ENCODE measurements at places on chromosomes 7 and 10. TPM values are rescaled to one million over a fixed set of nuclear protein-coding genes. Genes with fewer than 3 reads are reported as not detected.

DNA sequence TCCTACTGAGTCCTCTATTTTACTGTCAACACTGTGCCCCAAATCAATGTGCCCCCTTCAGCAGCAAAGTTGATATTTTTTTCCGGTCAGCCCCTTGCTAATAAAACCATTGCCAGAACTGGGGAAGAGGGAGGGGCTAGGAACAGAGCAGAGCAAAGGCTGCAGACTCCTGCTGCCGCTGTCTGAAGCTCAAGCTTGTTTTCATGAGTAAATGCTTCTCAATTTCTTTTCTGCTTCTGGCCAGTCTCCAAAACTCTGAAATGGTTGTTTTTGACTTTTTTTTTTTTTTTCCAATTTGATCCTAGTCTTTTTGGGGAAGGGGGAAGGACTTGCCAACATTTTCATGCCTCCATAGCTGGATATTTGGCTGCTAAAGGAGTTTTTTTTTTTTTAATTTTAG, 26.7 kb upstream of the PROSER2 start:
- no peak for DNase-seq

- peak; percentile 39 for DNase-seq
Observed at GRCh38 chr10:70145166-70145665, 1.3 kb downstream of the TYSND1 start.

DNA sequence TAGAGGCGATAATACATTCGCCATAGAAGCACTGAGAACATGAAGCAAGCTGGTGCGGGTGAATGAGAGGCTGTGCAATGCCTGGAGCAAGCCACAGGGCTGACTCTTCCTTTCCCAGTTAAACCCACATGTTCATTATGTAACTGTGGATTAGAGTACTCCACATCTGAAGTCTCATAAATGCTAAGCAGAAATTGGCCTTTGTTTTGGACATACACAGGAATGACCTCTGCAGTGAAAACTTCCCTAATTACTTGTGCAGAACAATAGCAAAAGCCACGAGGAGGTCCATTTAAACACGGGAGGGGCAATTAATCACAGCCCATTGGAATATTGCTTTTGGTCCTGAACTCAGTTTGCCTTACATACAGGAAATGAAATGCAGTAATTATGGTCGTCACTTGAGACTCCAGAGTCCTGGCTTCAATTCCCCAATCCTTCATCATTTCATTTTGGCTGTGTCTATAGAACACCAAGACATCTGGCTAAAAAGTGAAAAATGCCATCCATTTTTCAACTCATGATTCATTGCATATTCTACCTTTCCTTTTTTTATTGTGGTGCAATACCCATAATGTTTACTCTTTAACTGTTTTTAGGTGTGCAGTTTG, 78.7 kb upstream of the CXCL12 start:
- no peak for DNase-seq

GRCh38 chr10:6563075-6563474, 17.0 kb downstream of the PRKCQ start:
- no peak for DNase-seq

- no peak for DNase-seq
Observed at GRCh38 chr10:8400151-8400550, 345.7 kb downstream of the GATA3 start.

DNA sequence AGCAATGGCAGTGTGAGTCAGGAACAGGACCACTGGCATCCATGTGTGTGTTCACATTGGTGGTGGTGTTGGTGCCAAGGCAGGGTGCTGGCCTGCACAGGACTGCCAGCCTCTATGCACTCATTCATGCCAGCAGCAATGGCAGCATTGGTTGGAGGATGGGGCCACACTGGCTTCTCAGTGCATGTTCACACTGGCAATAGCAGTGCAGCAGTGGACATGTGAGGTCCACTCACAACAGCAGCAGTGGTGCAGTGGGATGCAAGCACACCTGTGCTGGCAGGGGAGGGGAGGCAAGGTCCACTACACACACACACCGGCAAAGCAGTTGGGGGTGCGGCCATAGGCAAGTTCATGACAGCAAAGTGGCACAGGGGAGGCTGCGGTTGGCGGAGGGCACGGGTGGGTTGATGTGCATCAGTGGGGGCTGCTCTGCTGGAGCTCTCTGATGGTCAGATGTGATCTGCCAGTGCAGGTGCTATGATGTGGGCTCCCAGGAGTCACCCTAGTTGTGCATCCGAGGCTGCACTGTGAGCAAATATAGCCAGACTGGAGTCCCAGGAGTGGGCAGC, 57.8 kb upstream of the TNKS2 start:
- no peak for DNase-seq

DNA sequence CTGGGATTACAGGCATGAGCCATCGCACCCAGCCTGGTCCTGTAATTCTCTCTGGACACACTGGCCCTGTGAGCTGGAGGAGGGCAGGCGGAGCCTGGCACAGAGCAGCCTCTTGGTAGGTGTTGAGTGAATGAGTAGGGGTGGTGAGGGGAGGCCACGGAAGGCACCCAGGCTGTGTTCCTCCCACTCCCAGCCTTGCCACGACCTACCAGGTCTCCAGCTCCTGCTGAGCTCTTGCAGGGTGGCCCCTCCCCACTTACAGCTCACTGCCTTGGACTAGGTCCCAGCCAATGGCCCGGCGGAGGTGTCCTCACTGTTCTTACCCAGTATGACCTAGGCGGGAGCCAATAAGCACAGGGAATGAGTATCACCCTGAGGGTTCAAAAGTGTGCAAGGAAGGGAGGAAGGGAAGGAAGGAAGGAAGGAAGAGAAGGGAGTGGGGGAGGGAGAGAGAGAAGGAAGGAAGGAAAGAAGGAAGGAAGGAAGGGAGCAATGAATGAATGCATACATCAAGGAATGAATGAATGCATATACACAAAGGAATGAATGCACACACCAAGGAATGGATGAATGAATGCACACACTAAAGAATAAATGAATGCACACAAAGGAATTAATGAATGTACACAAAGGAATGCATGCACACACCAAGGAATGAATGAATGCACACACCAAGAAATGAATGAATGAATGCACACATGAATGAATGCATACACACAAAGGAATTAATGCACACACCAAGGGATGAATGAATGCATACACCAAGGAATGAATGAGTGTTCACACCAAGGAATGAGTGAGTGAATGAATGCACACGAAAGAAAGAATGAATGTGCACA, 45.5 kb downstream of the GTF2IRD1 start:
- DNase-seq, result no peak

- DNase-seq, result peak; percentile 60
Observed at GRCh38 chr10:102646610-102647442, 2.5 kb downstream of the TRIM8 start.

- no peak for DNase-seq
Observed at GRCh38 chr7:95710711-95711110, 61.6 kb upstream of the DYNC1I1 start.

GRCh38 chr7:30159163-30159562, 24.4 kb downstream of the MTURN start:
- peak; percentile 50 for DNase-seq

- no peak for DNase-seq
Observed at GRCh38 chr10:130545697-130546096, 409.5 kb downstream of the GLRX3 start.

GRCh38 chr7:11706666-11707605, 125.1 kb downstream of the THSD7A start:
- DNase-seq, result peak; percentile 24

- DNase-seq, result peak; percentile 16
Observed at GRCh38 chr10:132540456-132540855, 2.9 kb downstream of the INPP5A start.

DNA sequence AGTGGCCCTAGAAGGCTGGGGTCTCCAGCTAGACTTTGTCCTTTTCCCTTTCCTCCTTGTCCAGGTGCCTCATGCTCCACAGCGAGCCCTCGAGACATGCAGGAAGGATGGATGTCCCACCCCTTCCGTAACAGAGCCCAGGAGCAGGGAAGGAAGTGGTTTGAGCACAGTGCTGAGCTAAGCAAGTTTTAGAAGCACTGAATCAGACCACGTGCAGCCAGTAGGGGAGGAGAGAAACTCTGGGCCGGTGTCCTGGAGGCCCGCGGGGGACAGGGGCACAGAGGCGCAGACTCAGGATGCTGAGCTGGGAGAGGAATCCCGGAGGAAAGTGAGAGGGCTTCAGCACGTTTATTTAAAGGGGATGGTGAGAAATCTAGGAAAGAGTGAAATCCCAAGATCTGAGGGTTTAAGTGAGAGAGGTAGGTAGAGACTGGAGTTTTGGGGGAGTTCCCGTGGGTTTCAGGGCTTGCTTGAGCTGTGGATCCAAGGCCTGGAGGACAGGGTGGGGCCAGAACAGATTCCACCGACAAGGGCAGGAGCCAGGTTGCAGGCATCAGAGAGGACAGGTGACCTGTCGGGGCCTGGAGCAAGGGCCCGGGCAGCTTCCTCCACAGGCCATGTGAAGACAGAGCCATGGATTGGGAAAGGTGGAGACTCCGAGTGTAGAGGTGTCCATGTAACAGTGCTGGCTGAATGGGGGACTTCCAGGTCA, 4.4 kb upstream of the IRF5 start:
- DNase-seq, result no peak

DNA sequence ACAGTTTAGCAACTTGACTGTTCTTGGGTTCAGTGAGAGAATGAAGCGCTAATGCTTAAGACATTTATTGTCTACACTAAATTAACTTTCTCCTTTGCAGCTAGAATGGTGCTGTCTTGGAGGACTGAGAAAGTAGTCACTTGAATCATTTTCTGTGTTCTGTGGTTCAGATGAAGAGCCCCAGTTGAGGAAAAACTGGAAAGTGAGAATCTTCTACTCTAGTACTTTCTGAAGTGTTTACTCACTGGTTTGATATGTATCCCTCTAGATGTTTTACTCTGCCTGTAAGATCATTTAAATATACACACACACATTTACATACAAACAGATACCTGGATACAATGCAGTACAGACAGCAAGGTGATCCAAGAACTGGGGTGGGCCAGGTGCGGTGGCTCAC, 308.1 kb downstream of the CAMK1D start:
- no peak for DNase-seq

DNA sequence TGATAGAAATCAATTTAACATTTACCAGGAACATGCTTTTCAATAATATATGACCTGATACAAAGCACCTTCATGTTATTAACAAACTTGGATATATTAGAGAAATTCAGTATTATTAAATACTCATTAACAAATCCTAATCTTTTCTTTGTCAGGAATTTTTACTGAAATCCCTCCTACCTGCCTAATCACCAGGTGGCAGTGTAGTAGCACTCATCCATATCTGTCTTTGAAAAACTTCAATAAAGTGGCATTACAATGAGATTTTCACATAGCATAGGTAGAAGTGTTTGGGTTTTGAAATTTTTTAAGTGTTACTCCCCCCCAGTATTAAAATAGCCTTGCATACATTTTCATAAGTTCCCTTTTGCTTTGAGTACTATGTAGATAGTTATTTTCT, 1246.6 kb upstream of the LRRN3 start:
- DNase-seq, result no peak

GRCh38 chr7:32073533-32073932, 3.3 kb upstream of the PDE1C start:
- DNase-seq, result no peak

The GIMAP2 gene
- total RNA-seq, result 6.8 TPM

The STYXL1 gene
- 19.0 TPM for total RNA-seq

Data from left colon (tissue), 2 donors.